ENCODE measurements at places on chromosomes 16 and 17.

DNA sequence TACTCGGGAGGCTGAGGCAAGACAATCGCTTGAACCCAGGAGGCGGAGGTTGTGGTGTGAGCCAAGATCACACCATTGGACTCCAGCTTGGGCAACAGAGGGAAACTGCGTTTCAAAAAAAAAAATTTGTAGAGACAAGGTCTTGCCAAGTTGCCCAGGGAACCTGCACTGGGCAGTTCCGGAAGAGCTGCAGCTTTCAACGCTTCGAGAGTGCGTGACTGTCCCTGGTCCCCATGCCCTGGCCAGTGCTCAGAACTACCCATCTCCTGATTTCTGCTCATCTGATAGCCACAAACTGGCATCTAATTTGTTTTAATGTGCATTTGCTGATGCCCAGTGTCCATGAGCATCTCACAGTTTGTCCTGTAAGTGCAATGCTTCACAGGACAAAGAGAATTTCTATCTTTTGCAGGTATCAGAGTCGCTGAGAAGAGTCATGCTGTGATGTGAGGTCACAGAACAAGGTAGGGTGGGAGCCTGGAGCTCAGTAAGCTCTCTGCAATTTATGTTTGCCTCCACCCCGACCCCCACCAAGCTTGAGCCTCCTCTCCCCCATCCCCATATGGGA is 3.9 kb downstream of the ACTG1 start:
- no peak for DNase-seq

DNA sequence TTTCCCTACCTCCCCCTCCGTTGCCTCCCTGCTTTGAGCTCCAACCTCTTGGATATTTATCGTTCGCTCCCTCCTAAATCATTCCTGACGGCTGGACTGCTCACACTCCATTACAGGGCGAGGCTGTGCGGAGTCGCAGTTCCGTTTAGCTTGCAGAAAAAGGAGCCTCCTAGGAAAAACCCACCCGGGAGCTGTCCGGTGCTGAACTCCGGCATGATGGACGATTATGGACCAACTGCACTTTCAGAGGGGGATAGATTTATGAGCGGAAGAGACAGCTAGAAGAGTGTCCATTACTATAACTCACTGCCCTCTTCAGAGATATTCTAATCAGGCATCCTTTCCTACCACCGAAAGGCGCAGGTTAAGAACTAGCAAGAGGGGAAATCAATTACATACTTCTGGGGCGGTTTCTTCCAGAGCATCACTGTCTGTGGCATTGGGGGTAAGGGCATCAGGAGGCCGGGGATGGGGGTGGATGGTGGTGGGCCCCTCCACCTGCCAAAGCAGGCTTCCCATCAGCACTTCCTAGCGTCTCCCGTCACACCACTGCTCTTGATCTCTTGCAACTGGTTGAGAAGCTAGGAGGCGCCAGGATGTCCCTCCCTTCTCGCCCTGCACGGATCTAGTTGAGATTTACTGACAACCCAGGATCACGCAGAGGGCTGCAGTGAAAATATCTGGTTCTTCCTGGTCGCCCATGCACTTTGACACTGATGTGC is 251.2 kb downstream of the ENGASE start:
- DNase-seq, result no peak

GRCh38 chr17:76417499-76418143 is 33.2 kb downstream of the SPHK1 start:
- peak; percentile 53 for DNase-seq

- no peak for DNase-seq
These were observed 9.2 kb downstream of the SYCE1L start for GRCh38 chr16:77208382-77208781.

DNA sequence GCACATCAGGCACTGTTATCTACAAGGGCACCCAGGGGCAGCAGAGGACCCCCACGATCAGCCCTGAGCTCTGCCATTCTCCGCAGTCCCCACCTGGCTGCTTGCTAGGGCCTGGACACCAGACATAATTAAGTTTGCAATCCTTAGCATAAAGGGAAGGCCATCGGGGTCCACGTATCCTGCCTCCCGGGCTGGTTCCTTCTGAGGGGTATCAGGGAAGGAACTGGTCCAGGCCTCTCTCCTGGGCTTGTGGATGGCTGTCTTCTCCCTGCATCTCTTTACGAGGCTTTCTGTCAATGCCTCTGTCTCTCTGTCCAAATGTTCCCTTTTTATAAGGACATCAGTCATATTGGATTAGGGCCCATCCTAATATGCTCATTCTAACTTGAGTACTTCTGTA is 77.8 kb downstream of the CYLD start:
- no peak for DNase-seq

DNA sequence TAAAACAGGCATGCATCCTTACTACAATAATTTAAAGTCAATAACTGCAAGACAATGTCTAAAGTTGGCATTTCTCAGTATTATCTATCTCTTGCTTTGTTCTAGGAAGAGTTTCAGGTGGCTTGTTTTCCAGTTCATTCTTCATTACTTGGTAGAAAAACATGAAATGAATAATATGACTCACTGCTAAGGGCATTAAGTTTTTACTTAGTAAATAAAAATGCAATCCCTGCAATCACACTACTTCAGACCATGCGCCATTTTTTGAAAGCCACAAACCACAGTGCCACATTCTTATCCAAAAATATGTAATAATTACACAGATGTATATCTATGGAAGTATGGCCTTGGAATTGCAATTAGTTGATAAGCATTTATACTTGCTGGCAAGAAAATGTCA is 55.4 kb downstream of the CREBBP start:
- DNase-seq, result no peak

DNA sequence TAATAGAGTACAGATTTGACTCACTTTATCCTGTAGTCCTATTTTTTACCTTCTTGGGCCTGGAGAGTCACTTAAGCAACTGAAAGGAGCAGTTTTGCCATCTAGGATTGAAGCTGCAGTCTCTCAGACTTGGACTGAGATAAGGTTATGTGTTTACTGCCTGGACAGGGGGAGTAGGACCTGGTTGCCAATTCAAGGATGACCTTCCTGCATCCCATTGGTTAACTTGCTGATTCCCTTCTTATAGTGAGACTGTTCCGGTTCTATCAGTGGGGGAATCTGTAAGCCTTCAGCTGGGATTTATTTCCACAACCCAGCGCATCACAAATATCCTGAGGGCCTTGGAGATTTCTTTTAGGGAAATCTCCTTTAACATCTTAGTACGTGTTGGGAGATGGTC is 2.9 kb downstream of the UBN1 start:
- no peak for DNase-seq

- DNase-seq, result no peak
These were observed 53.4 kb downstream of the ABCC12 start for GRCh38 chr16:48102083-48103008.

GRCh38 chr16:4369007-4369733 is 2.5 kb upstream of the VASN start:
- no peak for DNase-seq

DNA sequence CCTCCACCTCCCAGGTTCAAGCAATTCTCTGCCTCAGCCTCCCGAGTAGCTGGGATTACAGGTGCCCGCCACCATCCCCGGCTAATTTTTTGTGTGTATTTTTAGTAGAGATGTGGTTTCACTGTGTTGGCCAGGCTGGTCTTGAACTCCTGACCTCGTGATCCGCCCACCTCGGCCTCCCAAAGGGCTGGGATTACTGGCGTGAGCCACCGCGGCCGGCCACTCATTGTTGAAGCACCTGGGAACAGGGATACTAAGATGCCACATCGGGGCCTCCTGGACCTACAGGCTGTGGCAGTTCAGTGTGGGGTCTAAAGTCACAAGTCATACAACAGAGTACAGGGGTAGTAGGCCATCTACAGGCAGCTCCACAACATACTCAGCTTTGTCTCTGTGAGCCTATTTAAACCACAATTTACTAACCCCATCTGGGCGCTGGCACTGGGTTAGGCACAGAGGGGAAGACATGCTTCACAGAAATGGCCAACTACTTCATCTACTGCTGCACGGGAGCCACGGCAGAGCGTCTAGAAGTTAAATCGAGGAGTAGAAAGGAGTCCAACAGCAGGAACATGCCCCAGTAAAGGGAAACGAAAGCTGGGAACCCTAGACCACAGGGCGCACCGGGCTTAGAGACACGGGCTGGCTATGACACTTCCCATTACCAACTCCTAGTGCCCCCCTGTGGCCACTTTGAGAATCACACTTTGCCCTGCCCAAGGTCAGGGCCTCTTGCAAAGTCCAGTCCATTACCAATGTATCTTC is 4.3 kb downstream of the VAMP2 start:
- DNase-seq, result peak; percentile 74

DNA sequence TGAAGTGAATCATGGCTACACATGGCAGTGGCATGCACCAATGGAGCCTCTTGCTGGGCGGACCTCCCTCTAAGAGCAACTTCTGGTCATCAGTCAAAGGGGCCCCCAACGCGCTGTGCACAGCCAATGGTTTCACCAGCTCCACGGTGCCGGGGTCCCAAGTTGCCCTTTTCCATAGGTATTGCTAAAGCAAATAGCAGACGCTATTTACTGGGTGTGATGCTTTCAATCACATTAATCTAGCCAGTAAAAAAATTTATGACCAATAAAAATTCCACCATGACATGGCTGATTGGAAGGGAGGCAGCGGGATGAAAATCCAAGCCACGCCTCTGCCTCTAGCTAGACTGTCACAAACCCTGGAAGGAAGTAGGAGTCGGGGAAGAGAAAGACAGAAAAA is 680.3 kb upstream of the SOX9 start:
- no peak for DNase-seq

DNA sequence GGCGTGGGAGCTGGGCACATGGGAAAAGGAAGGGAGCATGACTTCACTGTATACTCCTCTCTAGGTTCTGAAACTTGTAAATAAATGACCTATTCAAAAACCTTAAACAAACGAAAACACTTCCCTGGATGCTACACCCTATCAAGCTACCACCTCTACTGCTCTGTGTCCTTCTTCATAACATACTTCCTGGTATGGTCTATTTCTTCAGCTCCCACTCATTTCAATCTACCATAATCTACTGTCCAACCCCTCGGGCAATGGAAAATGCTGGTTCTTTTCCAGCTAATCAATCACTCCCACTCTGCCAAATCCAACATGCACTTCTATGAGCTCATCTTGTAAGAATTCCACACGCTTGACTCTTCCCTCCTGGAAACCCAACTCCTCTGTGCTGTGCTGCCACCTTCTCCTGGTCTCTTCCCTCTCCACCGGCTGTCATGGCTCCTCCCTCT is 42.4 kb downstream of the AMFR start:
- DNase-seq, result no peak

GRCh38 chr16:57844416-57845030 is 42.2 kb upstream of the KIFC3 start:
- DNase-seq, result no peak

DNA sequence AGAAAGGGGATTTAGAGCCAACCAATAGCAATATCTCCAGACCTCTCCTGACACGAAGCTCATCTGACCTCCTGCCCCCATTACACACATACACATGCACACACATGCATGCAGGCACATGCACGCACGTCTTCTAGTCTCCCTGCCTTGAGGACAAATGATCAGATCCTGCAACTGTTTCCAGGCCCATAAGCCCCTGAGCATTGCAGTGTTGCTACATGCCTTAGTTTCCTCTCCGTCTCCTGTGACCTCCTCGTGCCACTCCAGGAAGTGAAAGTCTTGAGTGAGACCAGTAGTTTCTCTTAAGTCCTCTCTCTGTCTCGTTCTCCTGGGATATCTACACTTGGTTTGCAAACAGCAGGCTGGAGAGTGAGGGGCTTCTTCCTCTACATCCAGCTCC is 8.2 kb downstream of the CIITA start:
- no peak for DNase-seq

DNA sequence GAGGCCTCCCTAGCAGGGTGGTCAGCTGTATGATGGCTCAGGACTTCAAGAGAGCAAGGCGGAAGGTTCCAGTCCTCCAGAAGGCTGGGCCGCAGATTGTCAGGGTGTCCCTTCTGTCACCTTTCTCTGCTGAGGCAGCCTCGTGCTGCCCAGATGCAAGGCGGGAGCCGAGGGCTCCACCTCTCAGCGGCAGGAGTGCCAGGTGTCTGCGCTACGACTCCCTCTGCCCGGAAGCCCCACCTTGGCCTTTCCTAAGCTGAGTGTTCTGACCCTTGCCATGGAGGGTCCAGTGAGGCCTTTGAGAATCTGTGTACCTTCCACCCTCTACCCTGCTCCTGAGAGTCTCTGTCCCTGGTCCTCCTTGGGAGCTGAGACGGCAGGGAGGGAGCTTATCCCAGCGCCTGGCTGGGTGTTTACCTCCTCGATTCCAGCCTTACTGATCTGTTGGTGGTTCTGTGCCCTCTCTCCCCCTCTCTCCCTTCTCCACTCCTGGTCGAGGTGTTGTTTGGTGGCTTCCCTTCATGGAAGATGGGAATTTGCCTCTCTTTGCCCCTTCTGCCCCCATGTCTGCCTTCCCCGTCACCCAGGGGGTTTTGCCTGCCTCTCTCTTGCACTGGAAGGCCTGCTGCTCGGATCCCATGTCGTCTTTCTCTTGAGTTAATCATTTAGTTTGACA is 2.2 kb upstream of the ZNF750 start:
- DNase-seq, result no peak

- DNase-seq, result peak; percentile 95
These were observed 41.7 kb downstream of the DNAH17 start for GRCh38 chr17:78535273-78536197.

- DNase-seq, result no peak
These were observed 38.4 kb upstream of the INTS2 start for GRCh38 chr17:61966191-61966590.

DNA sequence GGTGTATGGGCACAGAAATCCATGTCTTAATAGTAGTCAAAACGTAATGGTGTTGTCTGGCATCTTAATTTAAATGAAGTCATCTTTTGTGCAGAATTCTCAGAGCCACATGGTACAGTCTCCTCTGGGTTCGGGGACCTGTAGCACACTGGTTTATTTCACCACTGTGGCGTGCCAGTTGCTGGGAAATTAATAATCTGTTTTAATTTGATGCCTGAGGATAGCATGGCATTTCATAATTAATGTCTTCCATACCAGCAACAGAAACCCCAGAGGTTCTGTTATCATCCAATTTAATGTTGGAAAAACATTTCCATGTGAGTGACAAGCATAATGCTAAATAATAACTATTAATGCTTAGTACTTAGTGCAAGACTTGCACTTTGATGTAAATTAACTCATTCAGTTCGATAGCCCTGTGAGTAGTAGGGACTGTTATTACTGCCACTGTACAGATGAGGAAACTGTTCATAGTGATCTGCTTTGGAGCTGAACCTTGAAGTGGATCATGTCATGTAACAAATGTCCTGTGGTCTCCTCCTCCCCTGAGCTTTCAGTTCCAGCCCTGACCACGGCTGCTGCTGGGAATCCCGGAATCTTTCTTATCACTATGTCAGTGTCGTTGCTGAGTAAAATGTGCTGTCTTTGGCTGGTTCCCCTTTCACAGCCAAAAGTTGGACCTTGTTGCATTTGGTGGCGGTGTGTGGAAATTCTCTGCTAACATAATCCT is 51.2 kb downstream of the SNX29 start:
- no peak for DNase-seq

DNA sequence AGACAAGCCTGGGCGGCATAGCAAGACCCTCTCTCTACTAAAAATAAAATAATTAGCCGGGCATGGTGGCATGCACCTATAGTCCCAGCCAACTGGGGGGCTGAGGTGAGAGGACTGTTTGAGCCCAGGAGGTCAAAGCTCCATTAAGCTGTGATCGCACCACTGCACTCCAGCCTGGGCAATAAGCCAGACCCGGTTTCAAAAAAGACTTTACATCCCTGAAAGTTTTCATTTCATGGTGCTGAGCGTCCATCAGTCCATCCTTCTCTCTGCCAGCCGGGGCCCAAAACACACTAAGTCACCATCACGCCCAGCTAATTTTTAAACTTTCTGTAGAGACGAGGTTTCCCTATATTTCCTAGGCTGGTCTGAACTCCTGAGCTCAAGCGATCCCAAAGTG is 10.6 kb downstream of the RAB40B start:
- no peak for DNase-seq
